Astrocyte of the spinal cord (primary cell): ENCODE measurements at places on chromosomes 7 and 10.

- no peak for DNase-seq
Measured at GRCh38 chr10:132136097-132136521, 50.6 kb upstream of the DPYSL4 start.

GRCh38 chr10:11232222-11232961 is 214.7 kb downstream of the CELF2 start:
- DNase-seq, result no peak

DNA sequence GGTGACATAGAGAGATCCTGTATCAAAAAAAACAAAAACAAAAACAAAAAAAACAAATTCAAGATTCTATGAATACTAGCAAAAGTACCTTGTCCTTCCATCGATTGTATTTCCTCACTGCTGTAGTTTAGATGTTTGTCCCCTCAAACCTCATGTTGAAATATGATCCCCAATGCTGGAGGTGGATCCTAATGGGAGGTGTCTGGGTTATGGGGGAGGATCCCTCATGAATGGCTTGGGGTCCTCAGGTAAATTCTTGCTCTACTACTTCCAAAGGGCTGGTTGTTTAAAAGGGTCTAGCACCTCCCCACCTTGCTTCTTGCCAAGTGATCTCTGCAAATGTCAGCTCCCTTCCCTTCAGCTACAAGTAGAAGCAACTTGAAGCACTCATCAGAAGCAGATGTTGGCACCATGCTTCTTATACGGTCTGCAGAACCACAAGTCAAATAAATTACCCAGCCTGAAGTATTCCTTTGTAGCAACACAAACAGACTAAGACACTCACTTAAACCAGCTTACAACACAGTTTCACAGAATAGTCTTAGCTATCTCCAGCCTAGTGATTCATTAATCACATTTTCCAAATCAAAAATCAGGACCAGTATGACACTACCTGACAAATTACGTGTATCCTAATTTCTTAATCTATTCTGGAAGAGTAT is 20.7 kb downstream of the ABI1 start:
- DNase-seq, result peak; percentile 65

DNA sequence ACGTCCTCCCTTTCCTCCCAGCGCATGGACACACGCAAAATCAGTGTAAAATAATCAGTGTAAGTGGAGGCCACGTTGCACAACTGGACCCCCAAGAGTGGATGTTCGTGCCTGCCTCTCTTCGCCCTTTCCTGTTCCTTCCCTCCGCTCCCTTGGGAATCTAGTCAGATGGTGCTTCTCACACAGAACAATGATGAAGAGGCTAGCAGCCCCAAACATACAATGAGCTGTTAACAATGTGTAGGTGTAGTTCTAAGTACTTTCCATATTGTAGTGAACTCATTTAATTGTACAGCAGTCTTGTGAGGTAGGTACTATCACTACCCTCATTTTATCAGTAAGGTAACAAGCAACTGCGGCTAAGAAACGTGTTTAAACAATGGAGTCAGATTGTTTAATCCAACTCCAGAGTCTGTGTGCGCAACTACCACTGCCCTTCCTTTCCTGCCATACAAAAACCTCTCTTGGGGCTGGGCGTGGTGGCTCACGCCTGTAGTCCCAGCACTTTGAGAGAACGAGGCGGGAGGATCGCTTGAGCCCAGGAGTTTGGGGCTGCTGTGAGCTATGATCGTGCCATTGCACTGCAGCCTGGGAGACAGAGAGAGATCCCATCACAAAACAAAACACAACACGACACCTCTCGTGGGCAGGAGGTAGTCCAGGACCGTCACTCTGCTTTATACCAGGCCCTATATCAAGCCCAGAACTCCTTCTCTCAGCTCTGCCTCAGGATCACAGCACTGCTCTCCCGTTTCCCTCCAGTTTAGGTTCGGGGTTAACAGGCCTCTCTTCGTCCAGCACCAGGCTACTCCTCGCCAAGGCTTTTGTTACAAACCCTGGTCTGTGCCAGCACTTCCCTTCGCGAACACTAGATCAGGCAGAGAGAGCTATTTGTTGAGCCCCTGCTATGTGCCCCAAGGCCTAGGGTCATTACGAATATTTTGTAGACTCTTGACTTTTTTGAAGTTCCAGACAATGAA is 1.1 kb downstream of the FKBP9 start:
- DNase-seq, result peak; percentile 47
